ENCODE measurements at places on chromosomes 5 and 9.

DNA sequence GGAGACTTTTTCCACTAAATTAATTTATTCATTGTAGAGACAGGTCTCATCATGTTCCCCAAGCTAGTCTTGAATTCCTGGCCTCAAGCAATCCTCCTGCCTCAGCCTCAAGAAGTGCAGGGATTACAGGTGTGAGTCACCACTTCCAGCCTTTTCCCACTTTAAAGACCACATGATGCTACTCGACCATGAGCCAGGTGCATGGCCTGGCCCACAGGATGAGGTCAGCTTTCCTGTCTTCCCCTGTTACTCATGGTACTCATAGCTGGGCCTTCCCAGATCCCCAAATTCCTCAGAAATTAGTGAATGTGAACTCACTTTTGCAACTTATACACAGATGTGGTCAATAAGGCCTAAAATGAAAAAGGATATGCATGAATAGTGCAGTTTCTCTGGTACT is 395.9 kb downstream of the SEMA5A start:
- no peak for DNase-seq

GRCh38 chr5:154103233-154103632 is 64.5 kb downstream of the MFAP3 start:
- no peak for DNase-seq

GRCh38 chr9:9746826-9747225 is 866.0 kb downstream of the PTPRD start:
- no peak for DNase-seq

- no peak for DNase-seq
Measured at GRCh38 chr9:135960411-135961276, 529 bp downstream of the UBAC1 start.

GRCh38 chr5:41856644-41857491 is 13.4 kb downstream of the OXCT1 start:
- DNase-seq = no peak

DNA sequence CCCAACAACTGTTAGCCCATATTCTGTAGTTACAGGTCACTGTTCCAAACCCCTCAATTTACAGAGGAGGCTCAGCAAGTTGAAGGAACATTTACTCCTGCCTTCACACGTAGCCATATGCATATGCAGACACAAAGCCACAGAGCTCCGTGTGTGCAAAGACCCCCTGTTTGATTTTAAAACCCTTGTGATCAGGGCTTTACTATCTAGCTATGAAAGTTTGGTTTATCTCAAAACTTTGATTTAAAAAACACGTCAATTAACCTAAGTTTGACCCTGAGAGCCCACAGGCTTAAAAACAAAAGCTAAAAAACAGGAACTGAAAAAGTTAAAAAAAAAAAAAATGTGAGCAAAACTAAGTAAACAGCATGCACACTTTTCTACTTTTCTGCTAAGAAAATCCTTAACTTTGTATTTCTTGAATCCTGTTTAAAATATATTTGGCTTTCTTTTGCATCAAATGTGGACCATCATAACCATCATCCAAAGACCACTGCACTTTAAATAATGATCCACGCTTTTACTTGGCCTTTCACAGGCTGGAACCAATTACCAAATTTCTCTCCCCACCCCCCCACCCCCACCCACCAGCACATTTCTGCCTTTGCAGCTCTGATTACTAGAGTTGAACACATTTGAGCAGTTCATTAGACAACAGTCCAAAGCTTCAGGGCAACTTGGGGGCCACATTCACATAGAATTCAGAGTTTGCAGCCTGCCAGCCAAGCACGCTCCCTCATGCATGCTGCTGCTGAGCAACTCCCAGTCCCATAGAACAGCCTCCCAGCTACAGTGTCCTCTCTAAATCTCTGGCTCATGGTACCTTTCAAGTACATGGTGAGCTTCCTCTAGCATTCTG is 128.8 kb upstream of the MAP3K1 start:
- DNase-seq = no peak

DNA sequence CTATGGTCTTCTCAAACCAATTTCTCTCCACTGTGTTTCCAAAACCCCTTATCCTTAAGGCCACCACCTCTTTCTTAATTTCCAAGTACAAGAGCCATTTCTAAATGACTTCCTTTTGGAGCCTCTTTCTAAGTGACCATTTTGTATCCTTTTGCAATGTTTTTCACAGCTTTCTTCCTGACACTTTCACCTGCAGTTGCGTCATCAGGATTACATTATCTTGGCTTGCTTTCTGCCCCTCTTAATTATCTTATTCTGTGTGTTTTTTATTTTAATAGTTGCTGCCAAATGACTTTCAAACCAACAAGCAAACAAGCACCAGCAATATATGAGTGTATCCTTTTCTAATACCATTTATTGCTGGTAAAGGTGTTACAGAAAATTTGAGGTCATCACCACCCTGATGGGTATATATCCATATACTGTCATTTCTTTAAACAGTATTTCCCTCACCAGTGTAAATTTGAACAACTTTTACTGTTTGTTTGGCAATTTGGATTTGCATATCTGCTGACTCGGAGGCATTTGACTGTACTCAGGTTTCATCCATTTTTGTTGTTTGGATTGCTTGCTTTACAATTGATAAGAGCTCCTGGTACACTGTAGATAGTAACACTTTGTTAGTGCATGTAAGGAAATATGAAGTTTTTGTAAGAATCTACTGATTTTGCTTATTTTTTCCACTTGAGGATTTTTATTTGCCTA is 5.4 kb upstream of the ANXA1 start:
- no peak for DNase-seq

- no peak for DNase-seq
Measured at GRCh38 chr9:92654481-92655301, 15.2 kb downstream of the IPPK start.

- DNase-seq = no peak
Measured at GRCh38 chr5:50766462-50766861, 100.0 kb downstream of the PARP8 start.

GRCh38 chr5:39161578-39161977 is 57.8 kb downstream of the FYB1 start:
- DNase-seq = no peak

- no peak for DNase-seq
Measured at GRCh38 chr5:83340511-83340918, 131.0 kb upstream of the VCAN start.
